Kidney epithelial cell (primary cell): ENCODE measurements at places on chromosomes 4 and X. TPM values are rescaled to one million over a fixed set of nuclear protein-coding genes. Genes with fewer than 3 reads are reported as not detected.

DNA sequence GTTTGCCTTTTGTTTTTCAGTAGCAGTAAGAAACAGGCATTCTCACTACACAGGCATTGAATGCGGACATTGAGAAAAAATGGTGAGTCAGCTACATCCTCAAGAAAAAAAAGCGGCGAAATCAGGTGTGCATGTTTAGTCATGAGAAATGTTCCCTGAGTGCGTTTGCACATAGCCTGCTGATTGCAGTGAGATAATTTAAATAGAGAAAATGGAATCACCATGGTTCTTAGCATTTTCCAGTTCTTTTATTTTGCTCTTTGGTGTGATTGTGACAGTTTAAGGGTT is 54.1 kb upstream of the CLDN34 start:
- DNase-seq: no peak

The CSAG2 gene
- total RNA-seq: not detected in 2 replicates

- no peak for DNase-seq
These were observed 70.4 kb downstream of the ARAP2 start for GRCh38 chr4:36173905-36174304.

GRCh38 chr4:34258176-34258575 is 1986.1 kb downstream of the ARAP2 start:
- no peak for DNase-seq

DNA sequence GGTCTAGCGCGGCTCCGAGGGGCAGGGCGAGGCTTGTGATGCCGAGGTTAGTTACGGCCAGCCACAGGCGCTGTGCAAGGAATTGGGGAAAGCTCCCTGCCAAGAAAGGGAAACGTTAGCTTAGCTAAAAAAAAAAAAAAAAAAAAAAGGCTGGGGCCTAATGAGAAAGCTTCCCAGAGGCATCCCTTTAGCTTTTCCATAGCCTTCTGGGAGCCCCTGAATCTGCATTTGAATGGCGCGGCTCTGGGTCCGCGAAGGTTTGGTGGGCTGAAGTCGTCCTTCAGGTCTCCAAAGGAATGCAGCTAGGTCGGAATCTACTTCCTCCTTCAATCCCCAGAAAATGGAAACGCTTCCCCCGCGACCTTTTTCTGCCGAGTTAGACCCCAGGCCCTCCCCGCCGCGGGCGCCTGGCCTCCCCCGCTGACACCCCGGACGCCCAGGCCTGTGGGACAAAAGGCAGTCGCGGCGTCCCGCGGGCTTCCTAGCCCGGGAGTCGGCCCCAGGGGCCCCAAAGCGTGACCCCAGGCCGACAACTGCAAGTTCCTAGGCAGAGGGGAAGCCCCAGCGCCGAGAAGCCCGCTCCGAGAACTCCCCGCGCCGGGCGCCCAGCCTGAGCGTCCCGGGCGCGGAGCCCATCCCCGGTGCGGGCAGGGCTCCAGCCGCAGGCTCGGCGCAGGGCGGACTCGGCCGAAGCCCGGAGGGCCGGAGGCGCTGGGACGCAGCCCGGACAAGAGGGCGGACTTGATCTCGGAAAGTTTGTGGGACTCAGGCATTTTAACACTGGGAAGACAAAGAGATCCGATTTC is 605 bp upstream of the FAT1 start:
- no peak for DNase-seq

The ZRSR2 gene
- total RNA-seq: 6.0 and 7.1 TPM in 2 replicates

The GAB3 gene
- total RNA-seq: 0.42 and 0.82 TPM in 2 replicates

- no peak for DNase-seq
These were observed 917.9 kb downstream of the RAPGEF2 start for GRCh38 chr4:160020804-160021203.

The EXOC1L gene
- not detected in 2 replicates for total RNA-seq

The FGB gene
- total RNA-seq: 1.5 and 3.7 TPM in 2 replicates

GRCh38 chr4:139015948-139016471 is 429 bp downstream of the NOCT start:
- no peak for DNase-seq

GRCh38 chr4:22174640-22175039 is 226.1 kb upstream of the KCNIP4 start:
- DNase-seq: no peak

DNA sequence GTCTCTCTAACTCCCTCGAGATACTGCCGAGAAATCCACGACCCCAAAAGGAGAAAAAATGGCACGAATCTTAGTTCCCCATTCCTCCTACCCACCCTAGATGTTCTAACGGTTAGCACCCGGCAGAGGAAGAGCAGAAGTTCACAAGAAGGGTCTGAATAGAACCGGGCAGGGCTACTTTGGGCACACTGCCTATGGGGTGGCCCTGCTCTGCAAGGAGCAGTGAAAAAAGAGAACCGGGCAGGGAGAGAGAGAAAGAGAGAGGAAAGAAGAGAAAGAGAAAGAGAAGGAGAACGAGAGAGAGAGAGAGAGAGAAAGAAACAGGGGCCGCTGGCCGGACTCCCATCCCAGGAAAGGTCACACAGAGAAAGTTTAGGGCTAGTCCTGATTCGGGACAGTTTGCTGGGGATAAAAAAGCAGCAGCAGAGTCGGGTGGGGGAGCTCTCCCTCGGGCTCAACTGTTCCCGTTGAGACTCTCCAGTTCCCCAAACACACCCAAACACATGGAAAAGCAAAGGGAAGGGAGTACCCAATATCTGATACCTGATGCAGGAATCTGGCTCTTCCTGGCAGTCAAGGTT is 468 bp downstream of the GLA start:
- DNase-seq: no peak

DNA sequence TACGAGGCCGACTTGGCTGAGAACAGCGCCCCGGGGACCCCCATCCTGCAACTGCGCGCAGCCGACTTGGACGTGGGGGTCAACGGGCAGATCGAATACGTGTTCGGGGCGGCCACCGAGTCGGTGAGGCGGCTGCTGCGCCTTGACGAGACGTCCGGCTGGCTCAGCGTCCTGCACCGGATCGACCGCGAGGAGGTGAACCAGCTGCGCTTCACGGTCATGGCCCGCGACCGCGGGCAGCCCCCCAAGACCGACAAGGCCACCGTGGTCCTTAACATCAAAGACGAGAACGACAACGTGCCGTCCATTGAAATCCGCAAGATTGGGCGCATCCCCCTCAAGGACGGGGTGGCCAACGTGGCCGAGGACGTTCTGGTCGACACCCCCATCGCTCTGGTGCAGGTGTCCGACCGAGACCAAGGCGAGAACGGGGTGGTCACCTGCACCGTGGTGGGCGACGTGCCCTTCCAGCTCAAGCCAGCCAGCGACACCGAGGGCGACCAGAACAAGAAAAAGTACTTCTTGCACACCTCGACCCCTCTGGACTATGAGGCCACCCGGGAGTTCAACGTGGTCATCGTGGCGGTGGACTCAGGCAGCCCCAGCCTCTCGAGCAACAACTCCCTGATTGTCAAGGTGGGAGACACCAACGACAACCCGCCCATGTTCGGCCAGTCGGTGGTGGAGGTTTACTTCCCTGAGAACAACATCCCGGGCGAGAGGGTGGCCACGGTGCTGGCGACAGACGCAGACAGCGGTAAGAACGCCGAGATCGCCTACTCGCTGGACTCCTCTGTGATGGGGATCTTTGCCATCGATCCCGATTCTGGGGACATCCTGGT is 2.4 kb downstream of the PCDH7 start:
- DNase-seq: no peak

GRCh38 chrX:113980953-113981352 is 602.9 kb upstream of the HTR2C start:
- DNase-seq: no peak

- DNase-seq: peak; percentile 80
These were observed 30.4 kb downstream of the NHS start for GRCh38 chrX:17405225-17405969.

GRCh38 chr4:95362906-95363558 is 185.7 kb downstream of the UNC5C start:
- no peak for DNase-seq

GRCh38 chrX:10110984-10111363 is 45.8 kb upstream of the CLCN4 start:
- no peak for DNase-seq

DNA sequence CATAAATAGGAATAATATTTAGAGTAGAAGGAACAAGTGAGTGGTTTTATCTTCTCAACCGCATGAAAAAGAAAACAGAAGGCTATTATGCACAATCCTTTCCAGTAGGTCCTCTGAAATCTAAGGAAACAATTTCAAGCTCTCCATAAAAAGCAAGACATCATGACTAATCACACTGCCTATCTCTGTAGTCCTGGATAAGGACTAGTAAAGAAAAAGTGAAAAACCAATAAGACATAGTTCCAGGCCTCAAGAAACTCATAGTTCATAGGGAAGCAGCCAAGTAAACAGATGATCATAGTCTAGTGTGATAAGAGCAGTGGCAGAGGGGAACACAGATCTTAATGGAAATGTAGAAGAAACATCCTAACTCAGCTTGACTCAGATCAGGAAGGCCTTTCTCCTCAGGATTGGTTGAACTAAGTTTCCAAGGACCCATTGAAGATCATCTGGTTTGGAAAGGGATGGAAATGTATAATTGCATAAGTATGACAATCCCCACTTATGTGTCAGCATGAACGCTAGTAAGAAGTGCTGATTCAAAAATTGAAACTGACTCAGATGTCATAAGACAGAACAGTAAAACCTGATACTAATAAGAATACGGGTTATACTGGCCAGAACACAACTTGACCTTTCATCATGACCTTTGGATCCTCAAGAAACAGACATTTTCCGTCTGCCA is 155.3 kb downstream of the GRIA3 start:
- no peak for DNase-seq

The PPP4R3C gene
- not detected in 2 replicates for total RNA-seq

The NMU gene
- 0.55 and 0.71 TPM in 2 replicates for total RNA-seq

The GUF1 gene
- 27.7 and 29.6 TPM in 2 replicates for total RNA-seq

- peak; percentile 63 for DNase-seq
These were observed 127.4 kb downstream of the SH3RF1 start for GRCh38 chr4:169143335-169143734.

DNA sequence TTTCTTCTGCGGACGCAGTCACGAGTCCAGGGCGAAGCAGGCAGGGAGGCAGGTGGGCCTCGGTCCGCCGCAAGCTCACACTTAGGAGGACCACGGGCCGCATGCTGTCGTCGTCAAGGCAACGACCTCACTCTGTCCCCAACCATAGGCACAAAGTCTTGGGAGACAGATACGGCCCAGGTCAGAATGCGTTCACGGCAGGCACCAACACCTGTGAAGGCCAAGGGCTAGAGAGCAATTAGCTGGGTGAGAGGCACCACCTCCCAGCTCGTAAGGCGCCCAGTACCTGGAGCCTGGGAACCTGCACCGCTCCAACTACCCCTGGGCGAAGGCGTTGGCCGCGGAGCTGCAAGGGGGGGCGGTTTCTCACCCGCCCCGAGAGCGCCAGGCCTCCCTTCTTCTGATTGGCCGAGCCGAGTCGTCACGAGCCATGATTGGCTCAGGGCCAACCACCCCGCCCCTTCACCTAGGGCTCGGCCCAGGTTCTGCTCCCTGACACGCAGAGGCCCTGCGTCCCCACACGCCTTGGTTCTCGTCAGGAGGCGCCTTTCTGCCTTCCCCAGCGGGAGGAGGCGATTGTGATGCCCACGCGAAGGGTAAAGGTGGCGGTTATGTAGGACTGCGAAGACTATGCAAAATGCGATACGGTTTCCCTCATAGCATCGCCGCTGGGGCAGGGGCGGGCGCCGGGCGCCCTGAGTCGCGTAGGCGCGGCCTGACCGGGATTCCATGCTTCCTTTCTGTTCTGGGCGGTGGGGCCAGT is at the start of gene CDKL2:
TSS of gene CDKL2 (minus strand) at position 355 of the 763 bp plus-strand sequence. CDS start 4,540 bp downstream, outside the sequence.
- peak; percentile 32 for DNase-seq

- DNase-seq: no peak
These were observed 51.1 kb downstream of the ZNF732 start for GRCh38 chr4:253936-254756.

- no peak for DNase-seq
These were observed 8.9 kb downstream of the FATE1 start for GRCh38 chrX:151724563-151725337.

GRCh38 chrX:149720021-149720689 is 8.3 kb downstream of the MAGEA11 start:
- DNase-seq: no peak

- DNase-seq: no peak
These were observed 931.7 kb upstream of the HS3ST1 start for GRCh38 chr4:12360391-12360790.

GRCh38 chr4:71584585-71584984 is 199.3 kb downstream of the GC start:
- DNase-seq: no peak

DNA sequence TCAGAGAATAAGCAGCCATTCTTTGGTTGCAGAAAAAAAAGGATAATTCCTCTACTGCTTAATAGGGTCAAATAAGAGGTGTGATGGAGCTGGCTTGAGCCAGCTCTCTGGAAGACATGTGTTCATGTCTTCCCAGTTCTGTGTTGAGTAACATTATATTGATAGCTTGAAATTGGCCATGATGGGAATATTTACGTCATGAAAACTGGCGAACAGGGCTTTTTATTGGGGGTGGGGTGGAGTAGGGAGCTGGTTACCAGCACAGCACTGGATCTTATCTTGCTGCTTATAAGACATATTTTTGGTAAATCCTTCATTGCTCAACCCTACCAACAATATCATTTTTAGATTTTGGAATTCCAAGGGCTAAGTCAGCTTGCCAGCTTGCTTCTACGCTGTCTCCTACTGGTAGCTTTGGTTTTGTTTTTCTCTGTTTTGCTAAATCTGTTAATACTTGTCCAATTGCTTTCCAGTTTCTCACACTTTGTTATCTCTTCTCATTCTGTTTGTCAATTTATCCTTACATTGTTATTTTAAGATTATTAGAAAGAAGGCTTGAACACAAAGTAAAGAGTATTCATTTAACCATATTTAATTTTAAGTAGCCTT is 25.3 kb upstream of the GBA3 start:
- DNase-seq: no peak

The SORBS2 gene
- 18.8 and 21.4 TPM in 2 replicates for total RNA-seq
